Stimulated activated CD8-positive, alpha-beta memory T cell treated with anti-CD3 and anti-CD28 coated beads, Interleukin-2, amount 100 ng/mL, for 48 hours (primary cell): ENCODE measurements at places on chromosomes 12 and 14.

- DNase-seq, result no peak
Observed at GRCh38 chr12:50085615-50086072, 502 bp downstream of the SMARCD1 start.

DNA sequence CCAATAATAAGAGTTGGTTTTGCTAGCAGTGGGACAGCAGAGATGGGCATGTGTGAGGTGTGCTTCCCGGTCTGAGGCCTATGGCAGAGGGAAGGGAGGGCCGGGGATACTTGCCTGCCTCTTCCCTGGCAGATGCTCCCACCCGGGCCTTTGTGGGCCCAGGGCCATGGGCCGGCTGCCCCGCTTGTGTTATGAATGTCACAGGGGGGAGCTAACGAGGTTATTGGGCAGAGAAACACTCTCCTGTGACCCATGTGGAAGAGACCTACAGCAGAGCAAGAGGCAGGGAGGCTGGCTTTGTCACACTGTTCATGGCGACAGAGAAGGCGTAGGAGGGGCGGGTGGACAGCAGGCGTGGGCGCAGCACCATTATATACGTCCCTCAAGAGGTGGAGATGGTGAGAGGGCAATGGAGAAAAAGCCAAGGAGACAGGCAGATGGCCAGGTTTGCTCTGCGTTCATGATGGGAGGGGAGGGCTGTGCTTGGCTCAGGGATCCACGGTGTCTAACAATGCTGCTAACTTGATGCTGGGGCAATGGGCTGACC lies 13.3 kb downstream of the CCND2 start:
- no peak for DNase-seq

DNA sequence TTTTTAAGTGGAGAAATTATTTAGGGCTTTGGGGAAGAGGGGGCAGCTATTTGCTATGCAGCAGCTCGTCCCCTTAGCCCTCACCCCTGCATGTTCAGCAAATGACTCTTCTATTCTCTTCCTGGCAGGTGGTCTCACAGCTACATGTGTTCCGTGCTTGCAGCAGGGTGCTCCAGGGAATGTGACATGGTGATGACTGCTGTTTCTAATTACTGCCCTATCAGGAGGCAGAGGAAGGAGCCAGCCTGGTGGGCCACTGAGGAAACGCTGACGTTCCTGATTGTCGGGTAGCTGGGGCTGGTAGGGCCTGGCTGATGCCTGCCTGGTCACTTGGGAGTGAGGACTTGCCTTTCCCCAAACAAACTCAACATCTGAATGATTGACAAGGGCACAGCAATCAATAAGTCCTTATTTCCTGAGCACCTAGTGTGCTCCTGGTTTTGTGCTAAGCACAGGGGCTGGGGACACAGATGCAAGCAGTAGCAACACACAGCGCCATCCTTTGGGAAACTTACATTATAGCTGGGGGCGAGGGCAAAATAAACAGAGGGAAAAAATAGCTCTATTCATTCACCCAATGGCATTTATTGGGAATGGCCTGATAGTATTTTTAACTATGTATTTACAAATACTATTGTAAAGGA lies 377.8 kb downstream of the FUT8 start:
- DNase-seq, result no peak

DNA sequence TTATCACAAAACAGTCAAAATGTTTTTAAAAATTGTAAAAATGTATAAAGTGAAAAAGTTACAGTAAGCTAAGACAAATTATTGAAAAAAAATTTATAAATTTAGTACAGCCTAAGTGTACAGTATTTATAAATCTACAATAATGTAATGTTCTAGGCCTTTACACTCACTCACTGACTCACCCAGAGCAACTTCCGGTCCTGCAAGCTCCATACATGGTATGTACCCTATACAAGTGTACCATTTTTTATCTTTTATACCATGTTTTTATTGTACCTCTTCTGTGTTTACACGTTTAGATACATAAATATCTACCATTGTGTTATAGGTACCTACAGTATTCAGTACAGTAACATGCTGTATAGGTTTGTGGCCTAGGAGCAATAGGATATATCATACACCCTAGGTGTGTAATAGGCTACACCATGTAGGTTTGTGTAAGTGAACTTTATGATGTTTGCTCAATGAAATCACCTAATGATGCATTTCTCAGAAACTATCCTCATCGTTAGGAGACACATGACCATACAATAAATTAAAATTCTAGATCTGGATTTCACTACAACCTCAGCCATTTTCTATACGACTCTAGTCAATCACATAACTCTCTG lies 66.8 kb downstream of the TXNDC16 start:
- DNase-seq, result no peak

GRCh38 chr12:120121766-120122293 lies 5.3 kb upstream of the RAB35 start:
- DNase-seq, result no peak

- no peak for DNase-seq
Observed at GRCh38 chr14:92287987-92288386, 35.0 kb upstream of the SLC24A4 start.

- no peak for DNase-seq
Observed at GRCh38 chr14:104031384-104031783, 54.1 kb upstream of the ASPG start.

- no peak for DNase-seq
Observed at GRCh38 chr12:96401076-96401871, 1.0 kb upstream of the CDK17 start.

- no peak for DNase-seq
Observed at GRCh38 chr12:53493610-53494391, 5.5 kb downstream of the MAP3K12 start.

DNA sequence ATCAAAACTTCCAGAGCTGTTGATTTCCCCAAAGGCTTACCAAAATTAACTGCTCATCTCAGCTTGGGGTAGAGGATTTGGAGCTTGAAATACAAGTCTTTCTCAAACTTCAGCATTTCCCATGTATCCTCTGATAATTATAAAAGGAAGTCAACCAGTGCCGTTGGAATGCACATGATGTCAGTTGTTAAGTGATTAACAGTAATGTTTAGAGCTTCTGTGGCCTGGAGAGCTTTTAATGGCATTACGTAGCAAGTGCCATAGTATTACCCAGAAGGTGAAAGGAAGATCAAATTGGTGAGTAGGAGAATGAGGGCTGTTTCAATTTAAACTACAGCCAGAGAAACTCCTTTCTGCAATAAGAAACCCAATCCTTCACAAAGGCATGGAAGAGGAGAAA lies 62.5 kb upstream of the PTPRR start:
- DNase-seq, result no peak

DNA sequence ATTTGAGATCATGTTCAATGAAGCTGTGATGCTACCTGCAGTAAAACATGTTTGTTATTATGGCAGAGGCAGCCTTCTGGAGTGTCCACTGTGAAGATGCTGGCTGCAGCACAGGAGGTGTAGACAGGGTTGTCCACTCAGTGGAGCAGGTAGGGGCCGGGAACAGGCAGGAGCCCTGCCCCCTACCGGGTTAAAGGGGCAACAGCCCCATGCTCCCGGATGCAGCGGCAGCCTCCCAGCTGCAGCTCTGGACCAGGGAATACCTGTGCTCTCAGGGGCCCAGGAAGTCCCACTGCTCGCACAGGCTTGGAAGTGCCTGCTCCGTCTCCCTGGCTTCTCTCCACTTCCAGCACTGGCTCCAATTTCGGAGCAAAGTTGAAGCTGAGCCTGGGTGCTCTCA lies 401.6 kb downstream of the FOXG1 start:
- DNase-seq, result no peak
